AG04450 (cell line): ENCODE measurements at places on chromosomes 16 and 17.

GRCh38 chr17:57940653-57941329 lies 14.4 kb downstream of the CUEDC1 start:
- no peak for DNase-seq

GRCh38 chr16:29663016-29663806 lies at the start of gene SPN:
TSS of gene SPN (plus strand) at chr16:29663247. CDS start at chr16:29663729, 482 bp downstream.
- DNase-seq, result no peak

- peak; percentile 8 for DNase-seq
Observed at GRCh38 chr17:56431736-56432135, 161.8 kb upstream of the NOG start.

- no peak for DNase-seq
Observed at GRCh38 chr17:67633751-67634211, 84.0 kb upstream of the NOL11 start.

DNA sequence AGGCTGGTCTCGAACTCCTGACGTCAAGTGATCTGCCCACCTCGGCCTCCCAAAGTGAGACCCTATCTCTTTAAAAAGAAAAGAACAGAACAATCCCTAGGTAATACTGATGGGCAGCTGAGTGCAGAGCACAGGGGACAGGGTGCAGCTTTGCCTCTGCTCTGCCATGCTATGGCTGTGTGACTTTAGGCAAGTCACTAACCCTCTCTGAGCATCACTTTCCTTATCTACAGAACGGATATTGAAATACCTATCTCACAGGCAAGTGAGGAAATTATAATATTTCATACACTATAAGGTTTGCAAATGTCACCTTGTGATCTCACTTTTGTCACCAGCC lies 4.1 kb downstream of the CASKIN2 start:
- no peak for DNase-seq

- no peak for DNase-seq
Observed at GRCh38 chr16:57680842-57681375, 12.8 kb downstream of the ADGRG3 start.
